ENCODE measurements at places on chromosomes 2 and 18.

GRCh38 chr18:56445422-56445821 is 193.0 kb downstream of the TXNL1 start:
- no peak for DNase-seq

DNA sequence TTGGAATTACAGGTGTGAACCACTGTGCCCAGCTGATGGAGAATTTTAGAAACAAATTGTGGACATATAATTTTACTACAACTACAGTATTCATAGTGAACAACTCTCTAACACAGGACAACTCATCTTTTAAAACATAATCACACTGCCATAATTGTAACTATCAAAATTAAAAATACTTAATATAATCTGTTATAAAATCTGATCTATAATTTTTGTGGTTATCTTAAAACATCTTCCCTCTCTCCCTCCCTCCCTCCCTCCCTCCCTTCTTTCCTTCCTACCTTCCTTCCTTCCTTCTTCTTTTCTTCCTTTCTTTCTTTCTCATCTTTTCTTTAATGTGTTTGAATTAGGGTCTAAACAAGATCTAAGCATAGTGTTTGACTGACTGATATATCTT is 577.7 kb downstream of the CNTNAP5 start:
- DNase-seq: no peak

DNA sequence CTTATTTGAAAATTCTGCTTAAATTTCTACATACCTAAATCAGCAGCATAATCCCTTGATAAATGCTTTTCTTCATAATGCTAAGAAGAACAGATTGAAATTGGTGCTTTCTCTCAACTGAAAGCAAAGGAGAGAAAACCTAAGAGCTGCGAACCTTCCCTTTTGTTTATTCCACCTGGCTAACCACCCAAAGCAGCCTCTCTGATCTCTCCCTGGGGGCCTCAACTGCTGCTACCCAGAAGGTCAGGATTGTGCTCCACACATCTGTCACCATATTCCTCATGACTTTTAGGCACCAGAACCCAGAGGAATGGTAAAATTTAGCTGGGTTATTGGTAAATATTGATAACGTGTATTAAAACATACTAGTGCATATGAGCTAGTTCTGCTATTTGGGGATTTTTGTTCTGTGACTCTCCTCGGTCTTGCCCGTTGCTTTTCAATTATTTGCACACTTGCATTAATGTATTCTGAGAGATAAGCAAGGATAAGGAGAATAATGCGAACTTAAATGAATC is 334.1 kb downstream of the RIT2 start:
- no peak for DNase-seq

DNA sequence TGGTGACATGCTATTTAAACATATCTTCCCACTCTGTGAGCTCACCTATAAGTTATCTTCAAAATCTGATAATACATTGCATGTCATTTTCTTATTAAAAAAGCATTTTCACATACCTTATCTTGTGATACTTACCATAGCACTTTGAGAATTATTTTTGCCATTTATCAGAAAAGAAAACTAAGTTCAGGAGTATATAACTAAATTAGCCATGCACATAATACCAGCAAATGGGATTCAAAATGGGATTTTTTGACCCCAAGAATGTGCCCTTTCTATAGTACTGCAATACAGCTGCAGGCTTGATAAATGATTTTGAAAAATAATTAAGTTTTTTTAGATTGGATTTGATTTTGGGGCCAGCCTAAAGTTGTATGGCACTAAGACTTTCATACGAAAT is 41.2 kb downstream of the SLC8A1 start:
- DNase-seq: no peak

Measured in right renal pelvis (tissue), 4 donors.